ENCODE measurements at places on chromosomes 1 and 21.
A peak's percentile ranks its signal among the peaks of the same experiment; 100 is the strongest.

- DNase-seq = peak; percentile 31
These were observed 29.3 kb downstream of the MYOG start for GRCh38 chr1:203056516-203056915.

DNA sequence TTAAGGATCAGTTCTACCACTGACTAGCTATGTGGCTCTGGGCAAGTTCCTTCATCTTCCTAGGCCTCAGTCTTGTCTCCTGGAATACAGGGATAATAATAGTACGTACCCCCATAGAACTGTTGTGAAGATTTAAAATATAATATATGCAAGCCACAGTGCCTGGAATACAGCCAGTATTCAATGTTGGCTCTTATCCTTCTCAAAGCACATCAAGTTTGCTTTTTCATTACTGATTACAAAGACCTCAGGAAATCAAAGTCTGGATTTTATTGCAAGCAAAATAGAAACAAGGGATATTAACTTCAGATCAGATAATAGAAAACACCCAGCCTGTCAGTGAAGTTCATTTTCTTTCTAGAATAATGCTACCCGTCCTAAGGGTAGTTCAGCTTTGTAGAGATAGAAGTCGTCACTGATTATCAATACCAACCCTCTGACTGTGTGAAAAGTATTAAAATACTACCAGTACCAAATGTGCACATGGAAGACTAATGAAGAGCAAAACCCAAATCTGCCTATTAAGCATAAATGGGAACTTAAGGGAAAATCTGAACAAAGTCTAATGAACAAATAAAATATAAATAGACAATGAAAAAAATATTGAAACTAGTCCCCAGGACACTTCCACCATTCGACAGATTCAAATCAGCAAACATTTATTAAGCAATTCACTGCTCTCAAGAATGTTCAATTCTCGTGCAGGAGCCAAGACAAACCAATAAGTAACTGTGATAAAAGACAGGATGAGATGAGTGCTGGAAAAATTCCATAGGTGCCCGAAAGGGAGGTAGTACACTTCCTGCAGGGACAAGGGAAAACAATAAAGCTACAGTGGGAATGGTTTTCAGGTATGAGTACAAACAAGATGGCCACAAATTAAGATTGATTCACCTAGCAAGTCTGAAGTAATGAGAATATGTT, 206.2 kb downstream of the SMYD3 start:
- no peak for DNase-seq

DNA sequence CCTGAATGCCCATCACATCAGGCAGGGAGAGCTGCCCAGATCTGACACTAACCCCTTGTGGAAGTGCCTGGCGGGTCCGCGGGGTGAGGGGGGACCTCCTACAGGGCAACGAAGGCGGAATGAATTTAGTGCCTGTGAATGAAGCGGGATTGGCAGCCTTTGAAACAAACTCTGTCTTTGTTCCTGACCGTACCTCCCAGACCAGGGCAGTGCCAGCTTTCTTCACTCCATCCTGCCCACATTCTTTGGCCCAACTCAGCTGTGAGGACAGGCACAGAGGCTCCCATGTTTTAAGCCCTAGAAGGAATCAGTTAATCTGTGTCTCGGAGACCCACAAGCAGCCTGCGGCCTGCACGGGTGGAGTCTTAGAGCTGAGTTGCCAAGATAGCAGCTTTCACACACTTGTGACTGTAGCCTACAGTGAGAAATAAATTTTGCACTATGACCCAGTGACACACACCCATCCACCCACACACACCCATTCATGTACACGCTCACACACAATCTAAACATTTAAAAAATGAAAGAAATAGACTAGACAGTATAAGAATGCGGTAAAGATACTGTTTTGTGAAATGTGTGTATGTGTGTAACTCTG, 60.1 kb upstream of the USP24 start:
- peak; percentile 72 for DNase-seq

GRCh38 chr1:175877939-175878737, 134.7 kb upstream of the TNR start:
- no peak for DNase-seq

DNA sequence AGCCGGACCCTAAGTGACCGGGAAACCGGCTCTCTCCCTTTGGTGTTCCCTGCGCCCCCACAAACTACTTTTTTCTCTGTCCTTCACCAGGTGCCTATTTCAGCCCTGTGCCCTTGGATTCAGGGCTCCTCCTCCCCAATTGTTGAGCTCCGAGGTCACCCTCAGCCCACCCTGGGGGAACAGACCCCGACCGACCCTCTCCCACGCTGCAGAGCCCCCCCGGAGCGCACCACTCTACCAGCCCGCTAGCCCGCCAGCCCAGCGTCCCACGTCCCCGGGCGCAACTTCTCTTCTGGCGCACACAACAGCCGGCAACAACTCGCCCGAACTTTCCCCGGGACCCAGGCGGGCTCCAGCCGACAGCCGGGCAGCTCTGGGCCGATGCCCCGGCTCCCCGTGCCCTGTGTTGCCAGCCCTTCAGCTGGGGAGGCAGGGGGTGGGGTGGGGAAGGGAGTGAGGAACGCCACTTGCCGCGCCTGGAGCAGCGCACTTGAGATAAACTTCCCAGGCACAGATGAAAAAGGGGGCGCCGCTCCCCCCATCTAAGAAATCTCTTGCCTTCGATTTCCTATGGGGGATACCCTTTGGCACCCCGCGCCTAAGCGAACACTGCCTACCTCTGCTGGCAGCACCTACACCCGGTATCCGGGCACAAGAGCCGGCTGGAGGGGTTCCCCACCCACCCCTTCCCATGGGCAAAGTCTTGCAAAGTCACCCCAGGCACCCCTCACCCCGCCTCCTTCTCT, 997 bp downstream of the CASZ1 start:
- no peak for DNase-seq

DNA sequence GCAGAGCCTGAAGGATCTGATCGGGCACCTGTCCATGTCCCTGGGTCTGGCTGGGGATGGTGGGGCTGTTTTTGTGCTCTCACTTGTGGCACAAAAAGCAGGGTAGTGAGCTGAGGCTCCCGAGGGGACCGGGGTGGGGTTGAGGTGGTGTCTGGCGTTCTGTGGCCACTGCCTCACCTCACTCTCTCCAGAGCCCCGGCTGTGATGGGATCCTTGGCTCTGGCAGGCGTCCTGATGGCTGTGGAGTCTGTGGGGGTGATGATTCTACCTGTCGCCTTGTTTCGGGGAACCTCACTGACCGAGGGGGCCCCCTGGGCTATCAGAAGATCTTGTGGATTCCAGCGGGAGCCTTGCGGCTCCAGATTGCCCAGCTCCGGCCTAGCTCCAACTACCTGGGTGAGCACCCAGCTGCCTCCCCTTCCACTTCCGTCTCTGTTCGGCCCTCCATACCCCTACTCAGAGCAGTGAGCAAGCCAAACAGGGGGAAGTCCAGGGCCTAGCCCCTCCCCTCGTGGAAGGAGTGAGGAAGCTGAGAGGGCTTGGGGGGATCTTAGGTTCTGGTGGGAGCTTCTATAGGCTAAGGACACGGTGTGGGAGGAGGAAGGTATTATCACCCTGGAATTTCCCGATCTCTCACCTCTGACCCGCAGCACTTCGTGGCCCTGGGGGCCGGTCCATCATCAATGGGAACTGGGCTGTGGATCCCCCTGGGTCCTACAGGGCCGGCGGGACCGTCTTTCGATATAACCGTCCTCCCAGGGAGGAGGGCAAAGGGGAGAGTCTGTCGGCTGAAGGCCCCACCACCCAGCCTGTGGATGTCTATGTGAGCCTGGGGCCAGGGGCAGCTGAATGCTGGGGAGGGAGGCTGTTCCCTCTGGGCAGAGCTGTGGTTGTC, 7.0 kb downstream of the ADAMTSL4 start:
- no peak for DNase-seq

DNA sequence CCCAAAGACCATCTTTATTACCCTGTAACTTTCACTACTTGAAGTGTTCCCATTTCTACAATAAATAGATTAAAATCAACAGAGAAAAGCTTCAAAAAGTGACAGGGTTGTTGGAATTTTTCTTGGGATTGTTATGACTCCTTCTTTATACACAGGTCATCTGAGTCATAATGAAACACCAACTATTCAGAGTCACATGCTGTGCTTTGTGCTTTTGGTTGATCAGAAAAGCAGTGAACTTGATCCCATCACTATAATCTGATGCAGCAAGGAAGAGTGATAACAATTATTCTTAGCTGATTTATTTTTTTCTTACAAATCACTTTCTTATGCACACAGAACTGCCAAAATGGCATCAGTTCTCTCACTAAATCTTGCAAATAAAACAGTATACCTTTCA, 422.9 kb downstream of the PTBP2 start:
- no peak for DNase-seq

- no peak for DNase-seq
These were observed 3.3 kb downstream of the PLEKHM2 start for GRCh38 chr1:15687446-15687845.

- DNase-seq = peak; percentile 26
These were observed 8.6 kb upstream of the LRRC8B start for GRCh38 chr1:89516055-89516454.

DNA sequence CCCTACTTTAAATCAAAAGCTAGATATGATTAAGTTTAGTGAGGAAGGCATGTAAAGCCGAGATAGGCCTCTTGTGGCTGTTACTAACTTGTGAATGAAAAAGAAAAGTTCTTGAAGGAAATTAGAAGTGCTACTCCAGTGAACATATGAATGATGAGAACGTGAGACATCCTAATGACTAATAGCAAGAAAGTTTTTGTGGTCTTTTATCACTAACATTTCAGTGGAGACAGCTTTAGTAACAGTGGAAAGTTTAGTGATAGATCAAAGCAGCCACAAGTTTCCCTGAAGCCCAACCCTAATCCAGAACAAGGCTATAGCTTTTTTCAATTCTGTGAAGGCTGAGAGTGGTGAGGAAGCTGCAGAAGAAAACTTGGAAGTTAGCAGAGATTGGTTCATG, 73.6 kb upstream of the LRRC8B start:
- no peak for DNase-seq

DNA sequence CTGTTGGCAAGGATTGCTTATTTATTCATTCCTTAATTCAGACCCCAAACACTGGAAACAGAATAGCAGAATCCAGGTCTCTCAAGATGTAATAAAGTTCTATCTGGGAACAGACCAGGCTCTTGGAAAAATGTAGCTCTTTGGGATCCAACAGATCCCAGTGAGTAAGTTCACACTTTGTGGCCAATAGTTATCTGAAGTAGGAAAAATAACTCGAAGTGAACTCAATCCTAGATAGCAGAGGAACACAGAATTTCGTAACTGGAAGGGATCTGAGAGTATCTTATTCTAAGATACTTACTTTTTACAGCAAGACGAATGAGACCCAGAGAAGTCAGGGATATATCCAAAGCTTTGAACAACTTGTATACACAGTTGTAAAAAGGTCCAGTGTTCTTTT, 150.7 kb upstream of the CD34 start:
- no peak for DNase-seq

DNA sequence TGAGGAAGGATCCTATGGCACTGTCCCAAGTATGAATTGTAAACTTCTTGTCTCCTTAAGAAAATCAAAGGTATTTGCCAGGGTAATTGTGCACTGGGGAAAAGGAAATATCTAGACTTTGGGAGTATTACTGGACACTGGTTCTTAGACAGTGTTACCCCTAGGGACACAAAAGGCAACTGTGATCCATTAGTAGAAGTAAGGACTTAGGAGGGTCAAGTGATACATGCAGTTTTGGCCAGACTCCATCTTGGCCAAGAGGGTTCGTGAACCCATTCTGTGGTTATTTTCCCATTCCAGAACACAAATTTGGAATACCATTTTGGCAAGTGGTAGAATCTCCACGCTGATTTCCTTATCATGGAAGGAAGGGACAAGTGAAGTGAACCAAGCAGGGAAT, 98.1 kb downstream of the TM2D1 start:
- DNase-seq = no peak

GRCh38 chr1:226660410-226661182, 78.5 kb downstream of the ITPKB start:
- no peak for DNase-seq

DNA sequence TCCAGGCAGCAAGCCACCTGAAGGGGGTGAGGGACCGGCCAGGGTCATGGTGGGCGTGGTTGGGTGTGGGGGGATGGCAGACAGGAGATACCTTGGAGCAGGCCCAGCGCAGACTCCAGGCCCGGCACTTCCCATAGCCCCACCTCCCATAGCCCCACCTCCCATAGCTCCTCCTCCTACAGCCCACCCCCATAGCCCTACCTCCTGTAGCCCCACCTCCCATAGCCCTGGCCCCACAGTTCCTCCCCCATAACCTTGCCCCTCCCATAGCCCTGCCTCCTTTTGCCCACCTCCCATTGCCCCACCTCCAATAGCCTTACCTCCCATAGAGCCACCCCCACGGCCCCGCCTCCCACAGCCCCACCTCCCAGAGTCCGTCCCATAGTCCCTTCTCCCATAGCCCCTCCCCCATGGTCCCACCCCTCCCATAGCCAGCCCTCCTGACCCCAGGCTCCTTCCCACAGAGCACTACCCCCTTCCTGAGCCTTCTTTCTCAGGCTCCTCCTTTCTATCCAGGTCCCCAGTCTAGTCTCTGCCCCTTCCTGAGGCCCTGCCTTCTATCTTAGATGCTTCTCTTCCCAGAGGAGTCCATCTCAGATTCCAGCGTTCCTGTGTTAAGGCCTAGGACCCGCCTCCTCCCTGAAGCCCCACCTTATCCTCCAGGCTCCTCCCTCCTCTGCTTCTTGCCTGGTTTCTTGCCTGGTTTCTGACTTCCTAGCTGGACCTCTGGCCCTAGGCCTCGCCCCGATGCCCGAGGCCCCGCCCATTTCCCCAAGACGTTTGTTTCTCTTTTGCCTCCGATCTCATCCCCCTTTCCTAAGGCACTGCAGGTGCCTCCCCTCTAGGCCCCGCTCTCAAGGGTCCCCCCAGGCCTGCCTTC, 46.8 kb downstream of the PTPRU start:
- DNase-seq = peak; percentile 97

DNA sequence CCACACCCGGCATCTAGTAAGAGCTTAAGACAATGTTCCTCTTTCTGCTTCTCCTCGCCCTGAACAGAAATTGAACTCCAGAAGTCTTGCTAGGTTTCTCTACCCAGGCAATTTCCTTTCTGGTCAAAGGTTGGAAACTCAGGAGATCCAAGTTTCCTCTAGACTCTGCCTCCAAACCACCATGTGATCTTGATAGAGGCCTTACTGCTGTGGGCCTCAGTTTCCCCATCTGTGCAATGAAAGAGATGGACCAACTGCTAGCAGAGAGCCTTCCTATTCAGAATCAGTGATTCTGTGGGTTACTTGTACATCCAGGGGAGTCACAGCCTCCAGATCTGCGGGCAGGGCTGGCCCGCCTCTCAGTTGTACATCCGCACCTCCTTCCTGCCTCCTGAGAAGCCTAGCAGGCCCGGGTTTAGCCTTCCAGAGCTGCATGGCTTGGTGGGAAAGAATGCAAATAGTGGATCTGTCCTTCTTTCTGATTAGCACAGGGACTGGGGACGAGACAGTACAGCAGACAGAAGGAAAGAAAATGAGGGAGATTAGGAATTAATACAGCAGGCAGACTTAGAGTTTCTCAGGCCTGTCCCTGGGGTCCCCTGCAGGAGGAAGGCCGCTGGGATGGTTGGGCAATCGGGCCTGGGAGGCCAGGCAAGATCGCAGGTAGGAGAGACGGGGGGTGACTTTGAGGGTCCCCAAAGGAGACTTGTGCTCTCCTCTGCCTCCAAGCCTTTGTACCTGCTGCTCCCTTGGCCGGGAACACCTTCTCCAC, 83.9 kb downstream of the PAX7 start:
- no peak for DNase-seq
